ENCODE measurements at places on chromosomes 7 and 10.

- no peak for DNase-seq
Measured at GRCh38 chr10:31745612-31746376, 182.8 kb downstream of the ARHGAP12 start.

GRCh38 chr7:142094861-142095260 is 16.7 kb upstream of the MGAM2 start:
- DNase-seq, result no peak

DNA sequence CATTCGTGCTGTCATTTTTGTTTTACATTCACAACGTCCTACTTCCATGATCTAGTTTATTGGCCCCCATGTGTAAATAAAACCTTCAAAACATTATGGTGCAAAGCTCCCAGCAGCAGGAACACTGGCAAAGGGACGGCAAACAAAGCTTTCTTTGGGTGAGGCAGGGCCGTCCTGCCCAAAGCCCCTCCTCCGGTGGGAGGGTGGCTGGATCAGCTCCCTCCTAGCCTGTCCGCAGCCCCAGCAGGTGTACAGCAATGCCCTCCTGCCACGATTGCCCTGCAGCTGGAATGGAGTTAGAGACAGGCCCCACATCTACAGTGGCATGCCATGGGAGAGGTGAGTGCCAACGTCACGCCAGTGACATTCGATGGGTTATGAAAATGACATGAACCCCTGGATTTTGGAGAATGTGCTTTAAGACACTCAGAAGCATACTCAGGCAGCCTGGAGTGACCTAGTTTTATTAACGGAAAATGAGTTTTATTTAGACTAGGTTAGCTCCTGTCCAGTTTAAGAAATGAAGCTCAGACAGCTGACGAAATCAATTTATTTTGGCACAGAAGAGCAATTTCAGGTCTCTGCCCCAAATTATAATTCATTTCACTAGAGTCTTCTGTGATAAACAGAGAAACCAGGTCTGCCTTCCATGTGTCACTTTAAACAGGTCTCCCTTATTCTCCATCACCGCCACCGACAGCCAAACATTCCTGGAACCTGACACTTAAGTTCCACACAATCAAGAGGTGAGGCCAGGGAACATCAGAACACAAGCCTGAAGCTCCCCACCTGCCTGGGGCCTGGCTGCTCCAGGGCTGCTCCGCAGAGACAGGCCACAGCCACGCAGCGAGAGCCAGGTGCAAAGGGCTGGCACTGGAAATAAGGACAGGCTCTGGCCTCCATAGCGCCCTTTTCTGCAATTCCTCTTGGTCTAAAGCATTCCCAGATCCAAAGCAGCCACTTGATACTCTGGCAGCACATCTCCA is 50.1 kb downstream of the VOPP1 start:
- DNase-seq, result no peak

DNA sequence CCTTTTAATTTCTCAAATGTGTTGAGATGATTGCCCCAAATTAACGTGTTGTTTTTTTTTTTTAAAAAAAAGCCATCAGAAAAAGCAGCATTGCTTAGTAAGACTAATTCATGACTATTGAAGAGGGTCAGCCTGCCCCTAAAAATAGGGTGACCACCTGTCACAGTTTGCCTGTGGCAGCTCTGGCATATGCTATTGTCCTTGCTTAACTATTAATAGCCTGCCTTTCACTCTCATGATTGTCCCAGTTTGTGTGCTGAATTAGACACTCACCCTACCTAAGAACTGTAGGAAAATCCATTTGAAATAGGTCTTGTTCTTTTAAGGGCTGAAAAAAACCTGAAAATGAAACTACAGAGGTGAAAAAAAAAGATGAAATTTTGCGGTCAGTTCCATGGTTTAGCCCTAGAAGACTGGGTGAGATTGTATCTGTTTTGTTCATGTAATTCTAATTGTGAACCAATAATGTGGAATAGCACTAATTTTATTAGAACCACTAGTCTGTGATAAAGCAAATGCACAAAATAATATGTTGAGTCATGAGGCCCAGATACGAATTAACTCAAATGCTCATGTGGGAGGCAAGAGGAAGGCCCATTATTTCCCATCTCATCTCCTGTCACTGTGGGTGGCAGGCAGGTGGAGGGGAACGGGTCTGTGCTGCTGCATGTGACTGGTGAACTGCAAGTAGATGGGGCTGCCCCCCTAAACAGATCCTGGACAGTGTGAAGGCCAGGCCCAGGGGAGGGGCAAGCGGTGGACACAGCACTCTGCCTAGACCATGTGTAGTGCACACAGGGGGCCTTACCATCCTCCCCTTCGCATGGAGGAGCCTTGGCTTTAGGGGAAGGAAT is 265.4 kb upstream of the NFE2L3 start:
- no peak for DNase-seq

DNA sequence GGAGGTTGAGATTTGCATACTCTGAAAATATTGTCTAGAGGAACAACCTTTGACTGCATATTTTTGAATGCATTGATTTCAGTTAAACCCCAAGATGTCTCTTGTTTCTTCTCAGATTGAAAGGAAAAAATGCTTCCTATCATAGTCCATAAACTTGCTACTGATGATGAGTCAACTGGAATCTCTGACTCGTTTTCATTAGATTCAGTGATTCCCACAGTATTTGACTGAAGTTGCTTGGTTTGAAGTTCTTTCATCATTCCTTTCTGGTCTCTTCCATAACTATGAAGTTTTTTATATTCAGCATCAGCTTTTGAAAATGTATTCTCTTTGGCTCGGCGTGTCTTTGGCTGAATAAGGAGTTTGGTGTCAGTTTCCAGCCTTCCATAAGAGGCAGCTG is 10.7 kb downstream of the PEX1 start:
- DNase-seq, result no peak

- no peak for DNase-seq
Measured at GRCh38 chr10:44234483-44234875, 150.4 kb downstream of the CXCL12 start.

DNA sequence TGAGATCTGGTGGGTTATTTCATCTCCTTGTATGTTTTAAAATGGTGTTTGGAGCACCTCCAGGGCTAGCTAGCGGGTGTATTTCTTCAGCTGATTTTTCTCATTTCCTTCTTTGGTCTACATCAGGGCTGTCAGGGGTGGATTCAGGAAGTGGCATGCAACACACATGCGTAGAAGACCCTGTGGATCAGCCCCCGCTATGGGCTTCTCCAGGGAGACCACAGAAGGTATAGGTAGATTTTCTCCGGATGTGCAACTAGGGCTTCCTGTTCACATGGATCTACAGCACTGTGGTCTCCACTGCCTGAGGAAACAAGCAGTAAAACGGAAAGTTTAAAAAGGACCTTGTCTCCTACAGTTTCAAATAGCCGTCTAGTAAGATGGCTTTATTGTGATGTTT is 10.4 kb downstream of the NUB1 start:
- no peak for DNase-seq
